Stimulated activated CD4-positive, alpha-beta T cell treated with anti-CD3 and anti-CD28 coated beads, Interleukin-15, amount 100 ng/mL, for 1 hour (primary cell): ENCODE measurements at places on chromosomes 3 and 15.

DNA sequence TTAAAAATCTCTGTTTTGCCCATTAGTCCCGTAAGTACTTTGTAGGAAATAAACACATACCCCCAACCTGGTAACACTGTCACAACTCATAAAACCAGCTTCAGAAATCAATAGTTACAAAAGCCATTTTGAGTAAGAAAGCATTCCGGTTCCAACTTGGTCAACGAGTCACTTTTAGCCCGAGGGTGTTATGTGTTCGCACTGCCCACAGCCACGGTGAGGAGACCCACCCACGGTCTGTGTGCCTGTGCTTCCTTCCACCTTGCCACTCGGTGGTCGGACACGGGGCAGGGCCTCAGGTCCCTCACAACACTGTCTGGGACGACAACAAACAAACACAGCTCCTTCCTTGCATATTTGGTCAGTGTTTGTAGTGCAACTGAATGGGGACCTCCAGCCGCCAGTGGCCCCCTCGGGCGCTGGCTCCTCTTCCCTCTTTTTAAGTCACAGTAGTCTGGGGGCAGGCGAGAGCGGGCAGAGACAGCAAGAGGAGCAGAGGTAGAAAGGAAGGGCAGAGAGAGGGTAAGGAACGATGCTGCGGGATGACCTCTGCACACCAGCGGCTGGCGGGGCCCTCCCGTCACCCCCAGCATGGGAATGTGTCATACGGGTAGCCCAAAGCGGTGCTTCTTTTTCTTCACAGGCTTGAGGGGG is 5.2 kb upstream of the MUSTN1 start:
- DNase-seq, result no peak

DNA sequence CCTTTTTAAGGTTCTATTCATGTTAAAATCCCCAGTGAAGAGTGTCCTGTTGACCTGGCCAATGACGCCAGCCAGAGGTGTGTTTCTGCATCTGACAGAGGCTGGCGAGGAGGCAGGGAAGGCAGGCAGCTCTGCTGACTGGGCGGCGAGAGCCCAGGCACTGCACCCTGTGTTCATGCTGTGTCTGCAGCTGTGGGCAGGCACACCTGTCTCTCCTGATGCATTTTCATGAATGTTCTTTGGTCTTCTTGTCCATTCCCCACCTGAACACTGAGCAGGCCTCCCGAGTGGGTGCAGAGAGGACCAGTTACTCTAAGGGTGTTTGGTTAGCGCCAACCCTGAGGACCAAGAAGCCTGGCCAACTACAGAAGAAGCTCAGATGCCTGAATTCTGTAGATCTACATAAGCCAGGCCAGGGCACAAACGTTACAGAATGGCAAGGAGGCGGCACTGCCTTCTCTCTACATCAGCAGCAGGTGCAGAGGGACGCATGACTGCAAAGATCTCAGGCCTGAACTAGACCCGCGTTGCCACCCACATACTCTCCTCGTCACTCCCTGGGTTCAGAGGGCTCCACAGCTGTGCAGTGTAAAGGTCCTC is 233.7 kb downstream of the OCA2 start:
- no peak for DNase-seq

GRCh38 chr15:82134461-82134860 is 88.6 kb upstream of the MEX3B start:
- no peak for DNase-seq

DNA sequence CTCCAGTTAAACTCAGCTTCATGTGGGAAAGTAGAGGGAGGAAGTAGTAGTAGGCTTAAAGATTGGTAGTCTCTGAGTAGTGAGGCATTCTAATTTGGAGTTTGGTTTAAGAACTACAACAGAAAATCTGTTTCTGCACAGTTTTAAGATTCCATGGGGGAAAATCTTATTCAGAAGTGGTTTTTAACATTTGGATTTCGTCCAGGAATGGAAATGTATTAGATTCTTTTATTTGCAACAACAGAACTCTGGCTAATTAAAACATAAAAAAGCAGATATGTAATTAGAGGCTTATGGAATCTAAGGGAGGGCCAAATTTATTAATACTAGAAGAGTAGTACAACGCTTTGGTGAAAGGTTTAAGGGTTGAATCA is 36.0 kb downstream of the NECTIN3 start:
- no peak for DNase-seq

DNA sequence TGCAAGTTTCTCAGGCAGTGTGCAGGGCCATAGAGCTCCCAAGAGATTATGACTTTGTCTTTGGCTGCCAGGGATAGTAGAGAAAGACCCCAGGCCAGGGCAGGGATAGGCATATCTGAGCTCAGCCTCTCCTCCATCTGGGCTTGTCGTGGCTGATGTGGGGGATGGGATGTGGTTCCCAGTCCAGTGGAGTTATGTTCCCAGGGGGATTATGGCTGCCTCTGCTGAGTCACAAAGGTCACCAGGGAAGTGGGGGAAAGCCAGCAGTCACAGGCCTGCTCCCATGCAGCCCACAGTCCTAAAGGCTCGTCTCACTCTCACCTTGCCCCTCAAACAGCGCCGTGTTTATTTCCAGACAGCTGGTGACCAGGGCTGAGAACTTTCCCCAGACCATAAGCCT is 354.9 kb downstream of the SI start:
- no peak for DNase-seq

DNA sequence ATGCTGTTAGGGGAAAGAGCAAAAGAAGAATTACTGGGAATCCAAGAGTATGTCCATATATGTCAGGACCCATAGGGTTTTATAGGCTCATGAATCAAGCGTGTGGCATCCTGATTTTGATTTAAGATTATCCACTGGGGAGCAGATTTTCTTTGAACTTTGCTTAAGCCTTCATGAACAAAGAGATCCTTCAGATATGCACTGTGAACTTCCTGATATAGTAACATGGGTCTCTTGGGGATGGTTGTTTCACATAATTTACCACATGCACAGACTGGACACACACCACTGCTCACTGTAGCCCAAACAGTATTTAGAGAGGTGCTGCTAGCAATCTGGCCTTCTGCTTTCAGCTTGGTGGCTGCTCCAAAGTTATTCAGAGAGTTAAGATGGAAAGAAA is 200.9 kb upstream of the ZPLD1 start:
- DNase-seq, result no peak

GRCh38 chr3:128198313-128198712 is 45.0 kb downstream of the EEFSEC start:
- DNase-seq, result no peak

GRCh38 chr3:150589759-150590158 is 13.4 kb upstream of the SELENOT start:
- no peak for DNase-seq

- DNase-seq, result no peak
Observed at GRCh38 chr3:162538491-162538890, 1041.9 kb downstream of the OTOL1 start.

GRCh38 chr15:29014493-29014892 is 128.7 kb downstream of the APBA2 start:
- DNase-seq, result no peak

DNA sequence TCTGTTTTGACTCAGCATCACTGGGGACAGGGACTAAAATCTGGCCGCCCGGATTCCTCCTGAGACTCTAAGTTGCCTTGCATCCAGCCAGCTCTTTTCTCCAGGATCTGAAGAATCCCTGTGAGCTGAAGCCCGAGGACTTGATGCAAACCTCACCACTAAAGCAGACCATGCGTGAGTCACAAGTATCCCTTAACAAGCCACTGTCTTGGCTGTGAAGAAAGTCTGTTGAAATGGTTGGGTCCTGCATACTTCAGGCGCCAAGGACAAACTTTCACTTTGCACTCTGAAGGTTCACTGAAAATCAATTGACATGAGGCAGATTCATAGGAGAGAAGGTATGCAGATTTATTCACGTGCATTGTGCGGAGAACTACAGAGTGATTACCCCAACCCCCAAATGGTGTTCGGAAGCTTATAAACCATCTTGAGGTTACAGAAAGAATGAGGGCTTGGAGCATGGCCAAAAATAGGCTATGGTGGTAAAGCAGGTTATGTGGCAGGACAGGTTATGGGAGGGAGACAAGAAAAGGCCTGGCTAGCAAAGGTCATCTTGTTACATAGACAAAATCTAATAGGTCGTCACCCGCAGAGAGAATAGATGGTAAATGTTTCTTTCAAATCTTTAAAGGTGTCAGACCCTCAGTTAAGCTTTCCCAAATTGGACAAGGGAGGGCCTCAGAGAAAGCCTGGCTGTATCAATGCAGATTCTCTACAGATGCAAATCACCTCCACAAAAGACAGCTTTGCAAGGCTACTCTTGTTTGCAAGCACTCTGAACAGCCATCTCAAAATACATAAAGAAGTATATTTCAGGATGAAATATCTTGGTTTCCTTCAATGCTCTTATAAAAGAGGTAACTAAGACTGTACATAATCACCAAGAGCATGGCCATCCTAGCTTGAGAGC is 126.3 kb upstream of the PLAAT1 start:
- no peak for DNase-seq

GRCh38 chr3:44016818-44017217 is 224.9 kb upstream of the TOPAZ1 start:
- no peak for DNase-seq

DNA sequence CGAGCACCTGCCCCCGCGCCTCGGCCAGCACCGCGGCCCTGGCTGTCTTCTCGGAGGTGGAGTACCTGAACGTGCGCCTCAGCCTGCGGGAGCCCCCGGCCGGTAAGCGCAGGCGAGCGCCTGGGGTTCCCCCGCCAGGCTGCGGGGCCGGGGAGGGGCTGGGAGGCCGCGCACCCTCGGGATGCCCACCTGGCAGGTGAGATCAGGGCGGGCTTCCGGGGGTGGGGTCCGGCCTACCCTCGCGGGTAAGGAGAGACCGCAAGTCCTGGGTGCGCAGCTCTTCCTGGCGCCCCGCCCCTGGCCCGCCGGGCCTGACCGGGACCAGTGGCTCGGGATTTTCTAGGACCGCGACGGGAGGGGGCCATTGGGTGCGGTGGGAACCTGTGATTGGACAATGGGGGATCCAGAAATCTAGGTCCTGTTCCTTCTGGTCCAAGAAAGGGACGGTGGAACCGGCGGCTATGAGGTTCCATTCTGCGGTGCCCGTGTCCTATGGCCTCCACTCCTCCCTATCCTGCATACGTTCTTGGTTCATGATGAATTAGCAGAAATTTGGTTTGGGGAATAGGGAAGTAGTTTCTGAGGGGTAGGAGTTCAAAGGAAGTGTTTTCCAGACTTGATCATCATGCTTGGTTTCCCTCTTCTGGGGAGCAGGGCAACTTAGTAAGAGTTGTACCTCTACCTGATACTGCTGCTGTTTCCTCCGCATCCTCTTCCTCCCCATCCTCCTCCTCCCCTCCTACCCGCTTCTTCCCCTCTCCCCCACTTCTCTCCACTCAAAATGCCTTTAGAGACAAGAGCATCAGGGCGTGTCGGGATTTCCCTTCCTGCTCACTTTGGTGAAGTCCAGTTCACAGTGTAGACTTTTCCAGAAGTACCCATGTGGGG is 808 bp downstream of the ARRDC4 start:
- DNase-seq, result peak; percentile 4

- no peak for DNase-seq
Observed at GRCh38 chr3:73669260-73669659, 44.5 kb upstream of the PDZRN3 start.

GRCh38 chr3:140315955-140316354 is 361.9 kb upstream of the TRIM42 start:
- no peak for DNase-seq

DNA sequence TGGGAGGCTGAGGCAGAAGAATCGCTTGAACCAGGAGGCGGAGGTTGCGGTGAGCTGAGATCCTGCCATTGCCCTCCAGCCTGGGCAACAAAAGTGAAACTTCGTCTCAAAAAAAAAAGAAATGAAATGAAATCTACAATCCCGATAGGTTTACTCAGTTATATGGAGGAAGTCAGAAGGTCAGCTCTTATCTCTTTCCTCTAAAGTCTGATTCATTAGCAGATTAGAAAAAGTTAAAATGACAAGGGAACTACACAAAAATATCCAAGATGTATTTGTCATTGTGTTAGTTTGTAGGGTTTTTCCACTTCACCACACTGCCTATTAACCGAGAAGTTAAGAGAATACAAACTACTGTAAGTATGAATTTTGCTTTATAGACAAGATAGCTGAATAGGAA is 420.6 kb downstream of the SHQ1 start:
- no peak for DNase-seq

DNA sequence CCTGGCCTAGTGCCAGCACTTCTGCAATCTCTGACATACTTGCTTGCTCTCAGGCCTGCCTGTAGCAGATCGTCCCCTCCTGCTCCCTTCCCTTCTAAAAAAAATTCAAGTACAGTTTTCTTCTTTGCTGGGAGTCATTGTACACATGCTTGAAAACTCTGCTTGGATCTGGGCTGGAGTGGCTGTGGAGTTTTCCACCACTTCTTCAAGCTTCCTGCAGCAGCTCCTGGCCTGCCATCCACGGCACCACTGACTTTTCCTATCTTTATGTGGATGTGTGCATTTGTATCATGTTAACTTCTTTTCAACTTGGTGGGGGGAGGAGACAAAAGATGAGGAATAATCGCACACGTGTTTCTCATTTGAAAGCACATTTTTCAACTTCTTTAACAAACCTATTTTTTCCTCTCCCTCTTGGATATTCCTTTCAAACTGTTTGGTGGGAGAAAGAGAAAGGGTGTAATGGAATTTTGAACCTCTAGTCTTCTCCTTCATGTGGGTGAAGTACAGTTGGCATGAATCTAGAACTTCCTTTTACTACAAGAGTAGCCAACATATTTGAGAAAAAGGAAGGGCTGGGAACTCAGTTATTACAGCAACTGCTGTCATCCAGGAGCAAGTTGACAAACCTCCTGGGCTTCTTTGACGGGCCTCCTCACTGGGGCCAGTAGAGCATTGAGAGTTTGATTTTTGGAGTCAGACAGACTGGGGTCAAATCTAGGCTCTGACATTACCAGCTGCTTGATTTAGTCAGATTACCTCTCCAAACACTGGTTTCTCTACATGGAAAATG is 61.2 kb upstream of the LRTM1 start:
- DNase-seq, result no peak

DNA sequence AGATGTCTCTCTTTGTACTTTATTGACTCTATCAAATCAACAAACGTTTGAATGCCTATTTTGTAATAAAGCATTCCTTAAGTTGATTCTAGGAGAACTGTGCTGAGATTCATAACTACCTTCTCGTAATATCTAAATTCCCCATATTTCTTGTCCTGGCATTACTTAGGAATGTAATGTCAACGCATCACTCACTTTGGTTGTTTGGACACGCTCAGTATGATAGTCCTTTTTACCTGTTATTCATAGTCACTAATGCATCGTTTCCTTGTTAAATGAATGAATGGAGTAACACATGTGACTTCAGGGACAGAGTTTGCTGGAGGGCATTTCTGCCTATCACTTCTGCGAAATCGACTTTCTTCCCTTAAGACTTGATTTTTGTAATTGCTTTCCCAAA is 44.1 kb upstream of the RASGRP1 start:
- no peak for DNase-seq

DNA sequence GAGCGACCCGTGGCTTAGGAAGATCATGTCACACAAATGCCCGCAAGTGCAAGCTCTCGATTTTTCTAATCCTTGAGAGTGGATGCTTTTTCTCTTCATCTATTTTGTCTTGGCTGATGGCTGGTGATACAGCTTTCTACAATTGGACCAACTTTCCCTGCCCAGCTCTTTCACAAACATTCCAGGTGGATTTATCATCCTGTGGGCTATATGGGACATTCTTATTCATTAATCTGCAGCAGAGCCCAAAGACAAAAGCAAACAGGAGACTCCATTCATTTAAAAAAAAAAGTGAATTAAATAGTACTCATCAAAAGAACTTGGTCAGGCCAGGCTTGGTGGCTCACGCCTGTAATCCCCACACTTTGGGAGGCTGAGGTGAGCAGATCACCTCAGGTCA is 14.2 kb upstream of the TSEN2 start:
- no peak for DNase-seq

- DNase-seq, result peak; percentile 58
Observed at GRCh38 chr15:38652998-38653397, 88.4 kb upstream of the RASGRP1 start.
